Hematopoietic multipotent progenitor cell (in vitro differentiated cells): ENCODE measurements at places on chromosomes 4 and X. TPM values are rescaled to one million over a fixed set of nuclear protein-coding genes. Genes with fewer than 3 reads are reported as not detected.

Gene NALF2
- total RNA-seq: under 0.01 TPM

Gene ZDHHC15
- total RNA-seq: 2.2 TPM

Gene SSX4
- not detected for total RNA-seq

Gene FAM184B
- not detected for total RNA-seq

Gene DUX4
- not detected for total RNA-seq

Gene IL9R
- total RNA-seq: 4.6 TPM

Gene F11
- not detected for total RNA-seq

Gene GABRA4
- total RNA-seq: not detected

Gene CENPE
- 1.3 TPM for total RNA-seq

Gene SPATA4
- not detected for total RNA-seq

Gene ITGB1BP2
- total RNA-seq: 1.1 TPM

Gene HSD17B13
- total RNA-seq: 0.27 TPM

Gene IRS4
- not detected for total RNA-seq

Gene NUP62CL
- total RNA-seq: 12.1 TPM

Gene SMARCAD1
- total RNA-seq: 14.0 TPM

Gene SLC10A7
- total RNA-seq: 10.5 TPM

Gene CLTRN
- 0.27 TPM for total RNA-seq

Gene BCOR
- 79.4 TPM for total RNA-seq

Gene MEPE
- not detected for total RNA-seq

Gene ASMT
- not detected for total RNA-seq

Gene PABPC5
- under 0.01 TPM for total RNA-seq

Gene UGDH
- 7.5 TPM for total RNA-seq

Gene DCX
- total RNA-seq: under 0.01 TPM

Gene ADH1A
- total RNA-seq: not detected

Gene RHOXF2B
- total RNA-seq: not detected

Gene ENPEP
- 0.27 TPM for total RNA-seq

Gene OTUD6A
- not detected for total RNA-seq

Gene CDKL5
- 1.9 TPM for total RNA-seq

Gene COX7B2
- total RNA-seq: not detected

Gene PDCL2
- not detected for total RNA-seq

Gene FAAH2
- 0.81 TPM for total RNA-seq

Gene PDGFC
- total RNA-seq: 16.4 TPM

Gene LUZP4
- not detected for total RNA-seq

Gene SSX4B
- not detected for total RNA-seq

Gene AWAT2
- not detected for total RNA-seq

Gene HOPX
- 134 TPM for total RNA-seq

Gene RHOH
- 96.4 TPM for total RNA-seq
